ENCODE measurements at places on chromosomes 4 and X.

GRCh38 chrX:52852110-52852860 is 15.6 kb downstream of the XAGE3 start:
- peak; percentile 21 for DNase-seq

- DNase-seq, result no peak
Measured at GRCh38 chrX:143461606-143462005, 55.7 kb downstream of the SPANXN3 start.

DNA sequence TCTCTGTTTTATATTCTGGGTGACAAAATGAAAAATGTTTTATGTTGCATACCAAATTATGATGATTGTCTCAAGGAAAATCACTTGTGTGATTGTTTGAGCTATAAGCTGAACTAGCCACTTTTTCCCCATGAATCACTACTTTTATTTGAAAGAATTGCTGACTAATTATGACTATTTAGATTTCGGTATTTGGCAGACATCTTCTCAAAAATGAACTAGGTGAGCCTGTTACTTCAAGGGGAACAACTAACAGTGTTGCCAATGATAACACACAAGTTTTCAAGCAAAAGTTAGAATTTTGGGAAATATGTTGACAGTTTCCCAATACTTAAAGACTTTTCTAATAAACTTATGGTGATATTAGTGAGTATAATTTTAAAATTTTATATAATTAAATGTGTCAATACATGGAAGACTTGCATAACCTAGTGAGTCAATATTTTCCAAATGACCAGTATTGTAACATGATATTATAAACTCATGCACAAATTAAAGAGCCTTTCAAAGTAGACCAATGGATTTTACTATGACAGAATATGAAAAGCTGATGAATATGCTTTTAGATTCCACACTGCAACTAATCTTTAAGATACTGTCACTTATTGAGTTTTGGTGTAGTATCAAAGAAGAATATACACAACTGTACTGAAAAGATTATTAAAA is 187.7 kb upstream of the GATB start:
- peak; percentile 81 for DNase-seq

DNA sequence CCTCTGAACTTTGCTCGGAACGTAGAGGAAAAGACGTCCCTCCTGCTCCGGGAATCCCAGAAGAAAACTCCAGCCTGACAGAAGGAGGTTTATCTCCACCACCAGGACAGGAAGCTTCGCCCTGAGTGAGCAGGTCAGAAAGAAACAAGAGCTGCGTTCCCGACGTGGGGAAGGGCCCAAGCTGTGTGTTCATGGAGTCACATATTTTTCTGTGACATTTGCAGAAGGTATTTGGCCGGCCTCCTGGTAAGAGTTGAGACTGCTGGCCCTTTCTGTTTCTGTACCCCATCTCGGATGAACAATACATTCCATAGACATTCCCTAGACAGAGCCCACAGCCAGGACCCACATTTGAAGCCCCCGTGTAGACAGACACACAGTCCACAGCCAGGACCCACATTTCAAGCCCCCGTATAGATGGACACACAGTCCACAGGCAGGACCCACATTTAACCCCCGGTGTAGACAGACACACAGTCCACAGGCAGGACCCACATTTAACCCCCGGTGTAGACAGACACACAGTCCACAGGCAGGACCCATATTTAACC is 230.8 kb downstream of the SHOX start:
- DNase-seq, result no peak

DNA sequence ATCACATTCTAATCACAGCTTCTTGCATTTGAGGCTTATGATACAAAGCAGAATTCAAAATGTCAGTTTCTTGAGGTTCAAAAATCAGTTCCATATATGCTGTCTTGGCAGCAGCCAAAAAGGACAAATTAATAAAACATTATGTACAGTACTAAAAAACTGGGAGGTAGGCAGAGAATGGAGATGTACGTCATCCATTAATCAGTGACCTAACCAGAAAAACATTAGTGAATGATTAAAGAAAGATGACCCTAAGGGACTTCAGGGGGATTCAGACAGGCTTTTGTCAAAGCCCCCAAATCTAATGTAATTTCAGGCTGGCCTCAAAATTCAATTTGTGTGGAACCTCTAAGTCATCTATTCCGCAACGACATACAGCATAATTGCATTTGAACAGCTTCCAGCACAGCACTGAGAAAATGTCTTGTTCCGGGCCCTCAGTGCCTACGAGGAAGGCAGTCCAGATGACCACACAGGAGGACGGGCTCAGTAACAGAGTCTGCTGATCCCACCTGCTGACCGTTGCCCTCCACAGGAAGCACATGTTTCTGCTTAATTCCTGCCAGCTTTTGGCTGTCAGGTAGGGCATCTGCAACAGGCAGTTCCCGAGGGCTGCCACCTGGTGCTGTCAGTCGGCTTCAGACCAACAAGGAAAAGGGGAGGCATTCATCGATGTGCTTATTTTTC is 83.8 kb upstream of the HHIP start:
- DNase-seq, result peak; percentile 29
